Activated CD4-positive, alpha-beta T cell treated with anti-CD3 and anti-CD28 coated beads, Interleukin-2, amount 10 ng/mL, durations not matched to agents 7 days and 5 days (primary cell): ENCODE measurements at places on chromosomes 12 and 14.

DNA sequence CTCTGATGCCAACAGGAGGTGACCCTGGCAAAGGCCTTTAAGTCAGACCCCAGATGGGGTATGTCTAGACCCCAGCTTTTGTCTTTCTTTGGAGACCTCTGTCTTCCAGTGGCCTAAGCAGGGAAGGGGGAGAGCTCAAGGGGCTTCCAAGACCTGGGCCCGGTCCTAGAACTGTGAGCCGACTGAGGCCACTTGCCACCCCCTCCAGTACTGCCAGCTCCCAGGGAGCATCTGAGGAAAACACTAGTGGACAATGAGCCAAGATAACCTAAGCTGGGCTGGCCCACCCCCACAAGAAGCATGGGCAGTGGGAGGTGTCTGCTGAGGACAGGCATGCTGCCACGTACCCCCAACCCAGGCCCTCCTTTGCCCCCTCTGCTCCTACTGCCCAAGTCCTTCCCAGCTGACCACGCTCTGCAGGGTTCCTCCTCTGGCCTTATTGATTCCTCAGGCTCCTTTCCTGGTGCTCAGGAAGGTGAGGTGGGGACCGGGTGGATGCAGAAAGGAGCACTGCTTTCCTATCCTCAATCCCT is 21.1 kb downstream of the VDR start:
- no peak for DNase-seq

GRCh38 chr14:68979021-68979721 is at the start of gene ACTN1:
Gene ACTN1 (minus strand): TSS chr14:68979302. CDS start chr14:68979056, 246 bp downstream.
- peak; percentile 42 for DNase-seq

- no peak for DNase-seq
These were observed 15.7 kb upstream of the RNASE12 start for GRCh38 chr14:20606902-20607242.

GRCh38 chr14:30980980-30981379 is 44.5 kb upstream of the AP4S1 start:
- no peak for DNase-seq

- DNase-seq, result no peak
These were observed 83.0 kb downstream of the DENND5B start for GRCh38 chr12:31507966-31508365.

GRCh38 chr12:51901121-51901817 is 6.0 kb upstream of the ACVRL1 start:
- DNase-seq, result no peak

DNA sequence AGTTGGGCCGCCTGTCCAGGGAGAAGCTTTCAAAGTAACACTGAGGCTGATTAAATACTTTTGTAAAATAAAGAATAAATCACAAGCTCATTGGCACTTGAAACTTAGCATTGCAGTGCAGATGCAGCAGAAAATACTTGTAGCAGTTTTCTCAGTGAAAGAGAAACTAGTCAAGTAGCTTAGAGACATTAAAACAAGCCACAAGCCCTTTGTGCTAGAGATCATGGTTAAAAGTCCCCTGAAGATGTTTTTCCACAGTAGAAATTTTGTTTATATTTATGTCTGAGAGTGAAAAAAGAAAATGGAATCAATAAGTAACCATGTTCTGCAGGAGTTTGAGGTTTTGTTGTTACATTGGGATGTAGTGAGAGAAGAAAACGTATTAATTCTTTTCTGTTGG is 5.9 kb downstream of the PSEN1 start:
- DNase-seq, result no peak

- no peak for DNase-seq
These were observed 149.8 kb downstream of the PELI2 start for GRCh38 chr14:56268039-56268438.

GRCh38 chr14:61472801-61473376 is 151.5 kb downstream of the PRKCH start:
- DNase-seq, result peak; percentile 78

GRCh38 chr12:3491938-3492792 is 1.2 kb downstream of the PRMT8 start:
- DNase-seq, result peak; percentile 54

GRCh38 chr14:48586099-48586498 is 910.7 kb upstream of the MDGA2 start:
- DNase-seq, result no peak

DNA sequence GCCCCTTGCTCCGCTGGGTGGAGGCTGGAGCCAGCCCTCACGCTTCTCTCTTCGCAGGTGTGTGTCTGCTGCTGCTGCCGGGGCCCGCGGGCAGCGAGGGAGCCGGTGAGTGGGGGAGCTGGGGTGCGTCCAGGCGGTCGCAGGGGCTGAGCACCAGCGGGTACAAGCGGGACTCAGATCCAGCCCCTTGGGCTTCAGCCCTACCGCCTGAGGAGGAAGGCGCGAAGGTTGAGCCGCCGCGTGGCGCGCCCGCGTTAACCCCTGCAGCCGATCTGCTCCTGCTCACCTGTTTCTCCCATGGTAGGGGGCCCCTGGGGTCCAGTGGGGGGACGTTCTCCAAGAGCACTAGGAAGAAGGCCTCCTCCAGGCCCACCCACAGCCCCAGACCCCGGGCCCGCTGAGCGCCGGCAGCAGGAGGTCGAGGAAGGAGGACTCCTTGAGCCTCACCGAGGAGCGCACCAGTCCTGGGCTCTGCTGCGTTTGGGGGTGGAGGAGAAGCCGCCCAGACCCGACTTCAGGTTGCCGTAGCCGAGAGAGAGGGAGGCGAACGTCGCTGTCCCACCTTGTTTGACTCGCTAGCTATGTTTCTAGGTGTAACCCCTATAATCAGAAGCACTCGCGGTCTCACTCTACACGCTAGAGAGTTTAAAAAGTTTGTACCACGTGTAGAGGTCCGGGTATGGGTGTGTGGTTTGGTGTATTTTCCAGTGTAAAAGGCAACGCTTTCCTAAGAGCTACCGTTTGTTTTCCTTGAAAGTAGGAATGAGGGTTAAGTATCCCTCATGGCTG is 834 bp downstream of the COCH start:
- no peak for DNase-seq

DNA sequence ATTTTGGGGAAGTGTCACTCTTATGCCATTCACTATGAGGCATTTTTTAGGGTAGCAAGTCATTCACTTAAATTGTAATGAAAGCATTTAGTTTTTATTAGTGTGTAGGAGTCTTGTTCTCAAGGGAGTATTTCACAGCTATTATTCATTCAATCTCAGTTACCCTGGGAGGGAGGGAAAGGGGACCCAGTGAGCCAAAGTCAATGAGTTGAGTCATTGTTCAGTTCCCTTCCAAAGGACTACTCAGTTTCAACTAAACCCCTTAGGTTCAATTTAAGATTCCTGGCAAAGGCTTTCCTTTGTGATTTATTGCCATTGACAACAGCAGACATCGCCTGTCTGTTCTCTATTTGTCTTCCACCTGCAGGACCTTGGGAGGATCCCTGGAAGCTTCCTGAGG is 29.3 kb upstream of the RASSF8 start:
- DNase-seq, result no peak

DNA sequence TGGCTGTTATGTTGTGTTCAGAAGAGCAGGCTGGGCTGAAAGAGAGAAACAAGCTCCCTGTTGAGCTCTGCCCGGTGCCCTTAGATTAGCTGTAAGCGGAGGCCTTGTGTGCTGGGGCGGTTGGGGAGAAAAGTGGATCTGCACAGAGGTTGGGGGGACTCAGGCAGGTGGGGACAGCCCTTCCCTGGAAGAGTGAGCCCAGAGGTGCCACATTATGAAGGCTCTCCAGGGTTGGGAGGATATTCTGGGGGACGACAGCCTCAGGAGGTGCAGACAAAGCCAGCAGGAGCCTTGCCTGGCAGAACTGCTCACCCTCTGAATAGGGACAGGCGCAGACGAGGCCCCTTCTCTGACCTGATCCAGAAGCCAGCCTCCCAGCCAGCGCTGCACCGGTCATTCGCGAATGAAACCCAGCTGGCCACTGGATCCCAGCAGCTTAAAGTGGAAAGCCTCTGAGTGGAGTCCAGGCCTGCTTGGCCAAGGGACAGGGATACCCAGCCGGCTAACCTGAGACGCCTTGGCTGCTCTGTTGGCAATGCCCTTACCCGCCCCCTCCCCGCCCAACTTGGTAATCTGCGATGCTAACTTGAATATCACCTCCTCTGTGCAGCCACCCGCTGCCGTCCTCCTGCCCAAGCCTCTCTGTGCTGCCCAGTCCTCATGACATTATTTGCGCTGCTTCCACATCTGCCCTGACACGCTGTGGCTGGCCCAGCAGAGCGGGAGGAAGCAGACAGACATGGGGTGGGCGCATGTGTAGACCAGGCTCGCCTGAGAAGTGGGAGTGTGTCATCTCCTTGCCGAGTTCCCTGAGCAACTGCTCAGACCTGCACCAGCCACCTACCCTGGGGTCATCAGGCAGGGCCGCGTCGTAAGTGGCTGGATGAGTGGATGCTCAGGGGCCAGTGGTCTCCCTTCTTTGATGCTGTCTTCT is 5.6 kb downstream of the HIP1R start:
- DNase-seq, result no peak

- DNase-seq, result no peak
These were observed 7.7 kb downstream of the LRCOL1 start for GRCh38 chr12:132602572-132603239.

DNA sequence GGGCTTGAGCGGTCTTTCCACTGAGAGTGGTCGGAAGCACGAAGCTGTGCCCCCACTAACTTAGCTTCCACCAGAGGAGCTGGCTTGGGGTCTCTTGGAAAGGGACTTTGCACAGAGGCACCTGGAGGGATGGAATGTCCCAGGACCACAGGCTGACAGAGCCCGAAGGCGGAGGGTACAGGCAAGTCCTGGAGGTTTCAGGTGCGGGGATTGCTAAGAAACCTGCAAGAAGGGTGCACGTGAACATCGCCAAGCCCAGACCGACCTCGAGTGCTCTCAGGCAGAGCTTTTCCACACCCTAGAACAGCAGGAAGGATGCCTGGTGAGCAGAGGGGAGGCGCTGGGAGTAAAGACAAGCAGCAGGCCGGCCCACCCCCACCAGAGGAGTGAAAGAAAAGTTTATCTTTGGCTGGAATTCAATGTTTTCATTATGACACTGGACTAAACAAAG is 61.6 kb downstream of the SERPINA3 start:
- no peak for DNase-seq

DNA sequence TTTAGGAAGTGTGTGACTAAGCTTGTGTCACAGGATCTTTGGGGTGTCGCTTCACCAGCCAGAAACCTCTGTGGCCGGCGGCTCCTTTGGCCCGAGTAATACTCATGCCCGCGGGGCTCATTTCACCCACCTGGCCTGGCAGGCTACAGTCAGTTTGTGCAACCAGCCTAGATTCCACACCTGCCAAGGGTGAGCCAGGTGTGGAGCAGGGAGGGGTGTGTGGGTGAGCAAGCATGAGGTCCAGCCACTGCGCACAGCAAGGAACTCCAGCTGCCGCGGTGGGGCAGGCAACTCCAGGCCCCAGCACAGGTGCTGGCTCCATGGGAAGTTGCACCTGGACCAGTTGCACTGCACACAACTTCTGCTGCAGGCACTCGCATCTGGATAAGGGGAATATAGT is 462.3 kb upstream of the LRFN5 start:
- DNase-seq, result no peak

- no peak for DNase-seq
These were observed 115.6 kb downstream of the BTG1 start for GRCh38 chr12:92029902-92030586.

DNA sequence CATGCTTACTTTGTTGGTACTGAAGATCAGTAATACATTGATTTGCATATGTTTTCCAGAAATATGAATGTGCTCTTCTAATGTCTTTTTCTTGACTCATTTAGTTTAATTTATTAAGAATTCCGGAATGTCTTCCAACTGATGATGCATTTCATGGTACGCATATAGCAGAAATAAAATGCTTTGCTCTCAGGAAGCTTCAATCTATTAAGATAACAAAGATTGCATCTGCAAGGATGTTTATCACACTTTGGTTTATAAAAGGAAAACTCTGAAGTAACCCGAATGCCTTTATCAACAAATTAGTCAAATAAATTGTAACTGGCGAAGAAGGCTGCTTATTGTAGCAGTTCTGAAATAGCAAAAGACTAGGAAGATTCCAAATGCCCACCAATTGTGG is 166.4 kb upstream of the LMNTD1 start:
- no peak for DNase-seq

- no peak for DNase-seq
These were observed 439.5 kb downstream of the CCER1 start for GRCh38 chr12:90515199-90516175.

DNA sequence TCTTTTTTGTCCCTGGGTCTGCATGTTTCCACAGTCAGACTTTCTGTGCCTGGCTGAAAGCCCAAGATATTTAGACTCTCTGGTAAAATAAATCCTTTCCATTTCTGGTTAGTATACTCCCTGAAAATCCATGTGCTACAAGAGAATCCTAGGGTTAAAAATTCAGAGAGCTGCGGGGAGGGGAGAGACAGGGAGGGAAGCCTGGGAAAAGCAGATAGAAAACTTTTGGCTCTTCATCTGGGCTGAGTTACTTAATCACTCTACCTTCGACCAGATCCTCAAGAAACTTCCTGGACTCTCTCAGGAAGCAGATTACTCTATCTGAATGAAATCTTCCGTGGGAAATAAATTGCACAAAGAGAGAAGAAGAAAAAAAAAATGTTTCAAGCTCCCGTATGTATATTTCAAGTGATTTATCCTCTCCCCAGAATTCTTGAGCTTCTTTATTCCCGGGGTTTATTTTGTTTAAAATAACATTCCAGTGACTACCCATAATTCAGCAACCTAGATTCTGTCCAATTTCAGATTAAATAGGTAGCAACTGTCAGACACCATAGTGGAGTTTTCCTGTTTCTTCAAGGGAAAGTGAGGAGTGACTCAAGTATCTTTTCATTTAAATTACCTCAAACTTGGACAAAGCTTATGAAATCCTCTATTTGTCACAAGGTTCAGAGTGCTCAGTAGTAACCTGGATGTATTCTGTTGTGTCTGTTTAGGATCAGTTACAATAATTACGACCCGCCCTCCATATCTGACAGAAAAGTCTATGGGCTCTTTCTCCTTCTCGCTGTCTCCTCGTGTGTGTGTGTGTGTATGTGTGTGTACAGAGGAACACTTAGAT is 163.7 kb downstream of the MYRFL start:
- DNase-seq, result no peak

DNA sequence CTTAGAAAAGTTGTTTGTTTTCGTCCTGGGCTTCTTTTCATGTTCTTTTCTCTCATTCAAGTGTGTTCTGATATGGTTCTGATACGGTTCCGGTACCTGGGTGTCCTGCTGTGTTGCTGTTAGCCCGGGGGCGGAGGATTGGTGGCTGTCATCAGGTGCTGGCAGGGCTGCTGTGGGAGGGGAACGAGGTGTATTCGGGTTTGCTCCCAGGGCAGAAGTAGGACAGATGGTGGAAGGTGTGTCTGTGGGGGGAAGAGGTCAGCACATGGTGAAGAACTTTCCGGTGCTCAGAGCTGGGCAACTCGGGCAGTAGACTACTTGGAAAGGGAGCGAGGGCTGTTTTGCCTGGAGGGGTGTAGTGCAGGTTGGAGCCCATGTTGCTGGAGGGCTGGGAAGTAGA is 70.2 kb downstream of the SLC25A47 start:
- no peak for DNase-seq

- peak; percentile 55 for DNase-seq
These were observed 456.7 kb upstream of the SEL1L start for GRCh38 chr14:81990312-81990761.

DNA sequence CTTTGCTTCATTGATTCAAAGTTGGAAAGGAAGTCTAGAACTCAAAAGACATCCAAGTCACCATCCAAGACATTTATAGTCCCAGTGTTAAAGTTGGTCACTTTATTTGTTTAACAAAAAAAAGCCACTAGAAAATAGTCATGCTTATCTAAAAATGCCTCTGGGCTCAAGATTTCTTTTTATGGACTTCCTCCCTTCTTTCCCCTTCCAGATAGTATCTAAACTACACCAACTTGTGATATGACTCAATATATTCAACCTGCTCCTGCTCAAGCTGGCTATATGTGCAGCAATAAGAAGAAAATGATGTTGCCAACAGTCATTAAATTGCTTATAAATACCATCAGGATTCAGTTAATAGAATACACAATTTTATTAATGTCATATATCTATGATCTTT is 1177.1 kb downstream of the FLRT2 start:
- no peak for DNase-seq
